ENCODE measurements at places on chromosomes 3 and 15. TPM values are rescaled to one million over a fixed set of nuclear protein-coding genes. Genes with fewer than 3 reads are reported as not detected.

DNA sequence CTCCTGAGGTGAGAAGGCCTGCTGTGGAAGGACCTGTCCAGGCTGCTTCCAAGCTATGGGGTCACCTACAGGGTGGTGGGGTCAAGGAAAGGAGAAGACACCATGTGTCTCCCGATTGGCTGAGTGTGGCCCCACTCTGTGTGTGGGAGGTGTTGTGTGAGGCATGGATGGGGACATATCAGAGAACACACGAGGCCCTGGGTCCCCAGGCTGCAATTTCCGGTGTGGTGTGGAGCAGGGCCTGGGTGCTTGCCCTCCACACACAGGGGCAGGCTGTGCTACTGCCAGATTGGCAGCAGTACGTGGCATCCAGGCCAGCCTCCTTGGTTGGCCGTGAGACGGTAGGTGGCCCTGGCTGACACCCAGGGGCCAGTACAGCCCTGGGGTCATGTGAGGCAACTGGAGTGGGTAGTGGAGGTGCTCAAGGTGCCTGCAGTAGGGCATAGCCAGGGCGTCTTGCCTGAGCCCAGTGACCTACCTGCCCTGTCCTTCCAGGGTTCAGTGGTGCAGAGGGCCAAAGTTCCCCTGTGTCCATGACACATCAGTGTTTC lies 233.8 kb downstream of the SNRPN start:
- no peak overlapping the region for H3K27ac ChIP-seq
- no peaks in the 10 kb centered on the region for H3K27me3 ChIP-seq
- no peak overlapping the region for H3K4me3 ChIP-seq
- H3K36me3 ChIP-seq: no peaks in the 10 kb centered on the region
- DNase-seq: no peak

GRCh38 chr3:145704020-145704419 lies 457.0 kb downstream of the PLOD2 start:
- H3K4me3 ChIP-seq: no peak overlapping the region
- H3K27me3 ChIP-seq: no peaks in the 10 kb centered on the region
- no peaks in the 10 kb centered on the region for H3K36me3 ChIP-seq
- no peaks in the 10 kb centered on the region for H3K4me1 ChIP-seq
- no peak for DNase-seq

- H3K4me3 ChIP-seq: no peak overlapping the region
- H3K36me3 ChIP-seq: no peaks in the 10 kb centered on the region
- no peak overlapping the region for H3K27ac ChIP-seq
- DNase-seq: no peak
- no peaks in the 10 kb centered on the region for H3K4me1 ChIP-seq
Measured at GRCh38 chr15:26095710-26096330, 232.7 kb upstream of the ATP10A start.

DNA sequence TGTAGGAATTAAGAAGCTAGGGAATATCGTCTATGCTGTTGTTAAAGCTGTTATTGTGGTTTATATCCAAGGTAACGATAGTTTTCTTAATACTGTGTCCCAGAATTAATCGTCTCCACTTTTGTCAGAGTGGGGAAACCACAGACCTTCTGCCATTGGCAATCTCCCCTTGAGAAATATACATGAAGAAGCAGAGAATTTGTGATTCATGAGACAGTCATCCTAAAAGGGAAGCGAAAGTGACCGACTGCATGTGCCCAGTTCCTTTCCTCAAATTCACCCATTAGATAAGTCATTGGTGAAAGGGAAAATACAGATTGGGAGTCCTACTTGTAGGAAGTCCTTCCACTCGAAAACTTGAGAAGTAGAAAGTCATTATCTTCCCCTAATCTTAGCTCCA lies 26.6 kb downstream of the DIPK2A start:
- no peak for DNase-seq
- peaks cover 2% of the 10 kb centered on the region for H3K4me1 ChIP-seq
- H3K36me3 ChIP-seq: peaks cover 20% of the 10 kb centered on the region
- H3K27ac ChIP-seq: no peak overlapping the region
- H3K27me3 ChIP-seq: no peaks in the 10 kb centered on the region

- DNase-seq: no peak
- H3K27me3 ChIP-seq: no peaks in the 10 kb centered on the region
- peaks cover 3% of the 10 kb centered on the region for H3K4me1 ChIP-seq
- H3K4me3 ChIP-seq: no peak overlapping the region
Measured at GRCh38 chr3:143265501-143266070, 146.0 kb downstream of the CHST2 start.

- H3K36me3 ChIP-seq: no peaks in the 10 kb centered on the region
- no peak overlapping the region for H3K4me3 ChIP-seq
- no peak for DNase-seq
- H3K27me3 ChIP-seq: peaks cover 2% of the 10 kb centered on the region
- H3K27ac ChIP-seq: no peak overlapping the region
- H3K4me1 ChIP-seq: no peaks in the 10 kb centered on the region
Measured at GRCh38 chr3:193347521-193348501, 30.7 kb downstream of the ATP13A5 start.

DNA sequence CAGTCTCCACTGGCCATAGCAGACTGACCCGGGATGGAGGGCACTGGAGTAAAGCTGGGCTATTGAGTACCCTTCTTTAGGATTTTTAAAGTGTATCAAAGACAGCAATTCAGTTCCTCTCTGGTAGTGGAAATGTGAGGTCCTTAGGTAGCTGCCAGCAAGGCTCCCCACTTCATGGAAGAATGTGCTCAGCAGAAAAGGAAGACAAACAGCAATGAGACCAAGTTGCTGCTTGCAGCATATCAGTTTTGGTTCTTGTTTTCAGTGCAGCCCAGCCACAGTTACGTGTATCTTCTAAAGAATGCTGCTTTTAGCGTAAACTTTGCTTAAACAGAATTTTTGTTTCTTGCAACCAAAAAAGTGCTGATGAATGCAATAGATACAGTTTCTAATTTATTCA lies 374.0 kb upstream of the CBLB start:
- H3K4me3 ChIP-seq: no peak overlapping the region
- H3K27me3 ChIP-seq: no peaks in the 10 kb centered on the region
- peaks cover 6% of the 10 kb centered on the region for H3K4me1 ChIP-seq
- no peak for DNase-seq

GRCh38 chr3:171116365-171116764 lies 89.8 kb upstream of the SLC2A2 start:
- no peak for DNase-seq
- H3K36me3 ChIP-seq: peaks cover 40% of the 10 kb centered on the region
- H3K27ac ChIP-seq: no peak overlapping the region
- H3K4me1 ChIP-seq: no peaks in the 10 kb centered on the region
- H3K4me3 ChIP-seq: no peak overlapping the region

DNA sequence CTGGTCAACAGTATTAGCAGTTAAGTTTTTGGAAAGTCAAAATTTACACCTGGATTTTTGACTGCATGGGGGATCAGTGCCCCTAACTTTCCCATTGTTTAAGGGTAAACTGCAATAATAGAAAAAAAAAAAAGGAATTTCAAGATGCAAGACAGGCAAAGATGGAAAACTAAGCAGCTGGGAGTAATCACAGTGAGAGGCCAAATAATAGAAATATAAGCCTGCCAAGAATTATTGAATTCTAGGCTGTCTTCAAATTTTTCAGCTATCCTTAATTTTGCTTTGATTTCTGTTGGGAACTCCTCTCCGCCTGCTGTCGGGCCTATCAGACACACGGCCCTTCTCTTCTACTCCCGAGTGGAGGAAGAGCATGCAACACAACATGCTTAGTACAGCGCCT lies 215.5 kb upstream of the LMCD1 start:
- no peaks in the 10 kb centered on the region for H3K4me1 ChIP-seq
- no peak overlapping the region for H3K27ac ChIP-seq
- no peaks in the 10 kb centered on the region for H3K27me3 ChIP-seq
- H3K36me3 ChIP-seq: no peaks in the 10 kb centered on the region
- DNase-seq: no peak

DNA sequence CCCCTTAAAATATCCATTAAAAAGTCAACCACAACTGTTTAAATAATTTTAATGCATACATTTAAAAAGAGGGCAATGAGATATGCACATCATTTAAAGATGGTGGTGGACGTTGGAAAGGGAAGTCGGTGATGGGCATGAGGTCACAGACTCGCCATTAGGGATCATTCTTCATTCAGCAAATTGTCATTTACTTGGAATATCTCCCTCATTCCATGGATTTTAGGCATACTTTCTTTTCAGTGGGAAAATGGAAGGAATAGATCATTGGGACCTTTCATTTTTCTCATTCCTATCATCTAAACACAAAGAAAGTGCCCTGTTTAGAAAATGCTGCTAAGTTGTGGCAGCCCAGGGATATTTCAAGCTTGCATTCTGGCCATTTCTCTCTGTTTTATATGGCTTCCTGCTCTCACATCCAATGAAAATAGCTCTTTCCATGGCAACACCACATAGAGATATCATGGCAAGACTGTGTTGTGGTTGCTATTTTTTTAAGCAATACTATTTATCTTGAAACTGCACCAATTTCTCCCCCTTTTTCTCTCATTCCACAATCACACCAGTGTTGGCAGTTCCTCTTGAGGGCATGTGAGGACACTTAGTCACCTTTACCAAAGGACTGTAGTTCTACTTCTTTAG lies 40.7 kb upstream of the LMCD1 start:
- no peaks in the 10 kb centered on the region for H3K4me1 ChIP-seq
- DNase-seq: no peak
- peaks cover 3% of the 10 kb centered on the region for H3K27me3 ChIP-seq
- H3K27ac ChIP-seq: no peak overlapping the region

DNA sequence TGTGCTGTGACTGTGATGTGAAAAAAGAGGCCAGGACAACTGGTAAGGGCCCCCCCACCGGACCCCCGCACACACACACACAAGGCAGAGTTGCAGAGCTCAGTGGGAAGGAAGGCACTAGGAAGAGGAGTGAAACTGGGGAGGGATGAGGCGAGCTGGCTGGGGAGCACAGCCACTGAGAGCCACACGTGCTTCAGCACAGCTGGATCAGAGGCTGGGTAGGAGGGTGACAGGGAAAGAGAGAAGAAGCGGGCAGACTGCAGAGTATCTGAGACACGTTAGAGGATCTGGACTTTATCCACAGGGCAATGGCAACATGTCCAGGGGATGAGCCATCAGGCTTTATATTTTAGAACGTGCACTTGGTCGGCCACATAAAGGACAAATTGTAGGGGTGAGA lies 38.0 kb upstream of the TKT start:
- no peak for DNase-seq
- H3K4me3 ChIP-seq: no peak overlapping the region
- H3K36me3 ChIP-seq: peaks cover 3% of the 10 kb centered on the region
- H3K27ac ChIP-seq: no peak overlapping the region
- H3K4me1 ChIP-seq: no peaks in the 10 kb centered on the region
- H3K27me3 ChIP-seq: no peaks in the 10 kb centered on the region

The MAP3K13 gene
- total RNA-seq: 11.4 TPM

The ISLR2 gene
- total RNA-seq: not detected

The PPP2R3A gene
- 0.23 TPM for total RNA-seq

The SENP8 gene
- total RNA-seq: 1.3 TPM
